ENCODE measurements at places on chromosomes 6 and 20.

GRCh38 chr20:47993035-47993755 is 207.9 kb upstream of the SULF2 start:
- no peak for DNase-seq

GRCh38 chr20:45088247-45088646 is 12.7 kb downstream of the KCNS1 start:
- DNase-seq, result peak; percentile 54

DNA sequence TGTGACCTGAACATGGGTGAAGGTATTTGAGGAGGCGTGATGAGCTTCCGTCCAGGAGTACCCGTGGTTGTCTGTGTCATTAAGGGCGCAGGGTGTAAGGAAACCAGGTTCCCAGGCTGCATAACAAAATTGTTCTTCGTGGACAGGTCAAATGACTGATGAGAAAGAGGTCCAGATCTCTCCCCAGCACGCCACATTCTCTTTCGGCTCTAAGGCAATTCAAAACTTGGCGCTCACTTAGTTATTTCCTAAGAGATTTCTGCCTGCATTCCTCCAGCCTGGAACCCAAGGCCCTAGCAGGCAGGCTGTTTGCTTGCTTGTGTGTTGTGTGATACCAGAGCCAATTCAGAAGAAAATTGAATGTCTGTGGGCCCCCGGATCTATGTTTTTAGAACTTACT is 139.9 kb downstream of the AGPAT4 start:
- no peak for DNase-seq

- no peak for DNase-seq
Observed at GRCh38 chr20:23233341-23233740, 117.2 kb upstream of the NXT1 start.

- no peak for DNase-seq
Observed at GRCh38 chr20:60246751-60247150, 288.5 kb downstream of the CDH26 start.

DNA sequence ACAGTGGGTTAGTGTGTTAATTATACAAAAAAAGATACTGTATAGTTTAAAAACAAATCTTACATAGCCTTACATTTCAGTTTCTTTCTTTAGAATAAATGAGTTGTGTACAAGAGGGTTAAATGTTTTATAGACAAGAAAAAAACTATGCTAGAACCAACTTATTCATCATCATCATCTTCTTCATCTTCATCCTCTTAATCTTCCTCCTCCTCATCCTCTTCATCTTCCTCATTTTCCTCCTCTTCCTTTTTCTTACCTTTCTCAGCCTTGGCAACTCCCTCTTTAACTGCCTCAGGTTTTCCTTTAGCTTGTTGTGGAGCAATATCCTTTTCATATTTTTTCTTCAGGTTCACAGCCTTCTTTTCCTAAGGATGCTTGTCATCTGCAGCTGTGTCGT is 53.7 kb downstream of the RPS12 start:
- DNase-seq, result no peak

DNA sequence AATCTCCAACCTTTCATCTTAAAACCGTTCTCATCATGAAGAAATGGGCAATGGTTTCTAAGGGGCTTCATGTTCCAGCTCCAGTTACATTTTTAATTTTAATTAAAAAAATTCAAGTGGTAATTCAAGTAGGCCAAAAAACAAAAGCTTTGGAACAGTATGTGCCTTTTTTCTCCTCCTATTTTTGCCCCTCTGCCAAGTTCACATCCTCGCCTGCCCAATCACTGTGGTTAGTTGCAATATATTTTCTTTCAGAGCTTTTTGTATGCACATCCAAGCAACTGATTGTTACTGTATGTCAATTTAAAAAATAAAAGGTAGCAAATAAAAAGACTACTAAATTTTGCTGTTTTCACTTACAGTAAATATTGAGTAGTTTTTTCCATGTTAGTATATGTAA is 99.8 kb upstream of the B3GAT2 start:
- no peak for DNase-seq

GRCh38 chr6:44569931-44570385 is 182.5 kb downstream of the CDC5L start:
- DNase-seq, result no peak

GRCh38 chr6:130674604-130675003 is 152.6 kb upstream of the SMLR1 start:
- no peak for DNase-seq

GRCh38 chr20:17700637-17701036 is 871 bp downstream of the BANF2 start:
- no peak for DNase-seq

GRCh38 chr6:134517145-134517658 is 199.3 kb upstream of the SGK1 start:
- peak; percentile 29 for DNase-seq

DNA sequence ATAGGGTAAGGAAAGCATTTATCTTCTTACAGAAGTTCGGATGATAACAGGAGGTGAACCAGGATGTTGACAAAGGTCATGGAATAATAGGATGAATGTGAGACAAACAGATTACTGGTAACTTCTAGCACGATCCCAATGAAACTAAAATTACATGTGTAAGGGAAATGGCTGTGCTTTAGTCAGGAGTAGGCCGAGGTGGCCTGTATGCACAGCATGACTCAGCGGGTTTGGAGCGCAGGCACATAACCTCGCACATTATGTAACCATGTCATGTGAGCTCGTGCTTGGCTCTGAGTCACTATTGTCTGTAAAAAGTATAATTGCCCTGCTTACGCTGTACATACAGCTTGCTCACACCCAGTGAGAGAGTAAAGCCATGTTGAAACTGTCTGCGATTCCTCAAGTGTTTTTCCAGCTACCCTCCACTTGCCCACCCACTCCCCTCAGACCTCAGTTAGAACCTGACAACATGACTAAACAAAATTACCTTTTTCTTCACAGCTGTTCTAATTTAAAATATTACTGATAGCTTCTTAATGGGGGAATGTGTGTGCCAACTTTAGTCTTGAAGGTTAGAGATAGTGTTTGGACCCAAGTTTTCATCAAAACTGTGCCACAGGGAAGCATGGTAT is 8.2 kb downstream of the CYB5R4 start:
- DNase-seq, result peak; percentile 59

- DNase-seq, result no peak
Observed at GRCh38 chr6:114162691-114163347, 180.0 kb downstream of the HS3ST5 start.

- DNase-seq, result no peak
Observed at GRCh38 chr6:125780540-125781313, 10.0 kb upstream of the NCOA7 start.

DNA sequence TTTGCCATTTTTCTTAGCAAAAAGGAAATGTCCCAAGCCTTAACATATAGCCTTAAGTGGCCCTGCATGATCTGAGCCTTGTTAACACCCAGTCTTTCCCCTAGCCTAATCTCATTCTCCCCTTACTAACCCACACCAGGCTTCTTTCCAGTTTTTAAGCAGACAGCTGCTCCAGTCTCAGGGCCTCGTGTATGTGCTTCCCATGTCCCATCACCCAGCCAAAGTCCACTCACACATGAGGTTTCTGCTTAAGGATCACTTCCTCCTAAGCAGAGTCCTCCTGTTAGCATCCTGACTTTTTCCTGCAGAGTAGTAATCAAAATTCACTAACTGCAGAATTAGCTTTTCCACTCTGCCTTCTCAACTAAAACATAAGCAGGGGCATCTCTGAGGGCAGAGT is 96.1 kb downstream of the SMLR1 start:
- DNase-seq, result no peak

DNA sequence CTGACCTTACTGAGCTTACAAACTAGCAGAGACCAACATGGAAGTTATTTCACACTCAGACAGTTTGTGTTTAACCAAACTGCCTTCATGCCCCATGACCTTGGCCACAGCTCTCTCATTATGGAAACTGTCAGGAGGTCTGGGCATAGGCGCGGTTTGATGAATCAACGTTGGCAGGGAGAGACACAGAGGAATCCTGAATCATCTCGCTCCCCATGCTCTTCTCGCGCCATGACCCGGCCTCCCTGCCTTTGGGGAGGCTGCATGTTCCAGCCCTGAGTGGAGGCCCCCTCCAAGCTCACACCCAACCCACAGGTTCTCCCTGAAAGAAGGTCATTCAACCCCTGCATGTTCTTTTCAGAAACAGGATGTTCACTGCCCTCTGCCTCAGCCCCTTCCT is 15.9 kb upstream of the GDAP1L1 start:
- no peak for DNase-seq

GRCh38 chr20:1555952-1556351 is 1.6 kb downstream of the SIRPD start:
- no peak for DNase-seq

DNA sequence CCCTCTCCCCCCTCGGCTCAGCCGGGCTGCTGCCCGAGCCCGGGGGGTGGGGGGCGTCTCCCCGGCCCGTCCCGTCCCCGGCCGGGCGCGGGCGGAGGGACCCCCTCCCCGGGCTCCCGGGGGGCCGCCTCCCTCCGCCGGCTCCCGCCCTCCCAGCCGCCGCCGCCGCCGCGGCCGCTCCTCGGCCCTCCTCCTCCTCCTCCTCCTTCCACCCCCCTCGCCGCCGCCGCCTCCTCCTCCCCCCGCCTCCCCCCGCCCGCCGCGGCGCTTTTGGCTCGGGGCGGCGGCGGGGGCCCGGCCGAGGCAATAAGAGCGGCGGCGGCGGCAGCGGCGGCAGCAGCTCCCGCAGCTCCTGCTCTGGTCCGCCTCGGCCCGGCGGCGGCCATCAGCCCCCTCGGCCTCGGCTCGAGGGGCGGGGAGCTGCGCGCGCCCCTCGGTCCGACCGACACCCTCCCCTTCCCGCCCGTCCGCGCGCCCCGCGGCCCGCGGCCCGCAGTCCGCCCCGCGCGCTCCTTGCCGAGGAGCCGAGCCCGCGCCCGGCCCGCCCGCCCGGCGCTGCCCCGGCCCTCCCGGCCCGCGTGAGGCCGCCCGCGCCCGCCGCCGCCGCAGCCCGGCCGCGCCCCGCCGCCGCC is 38.7 kb downstream of the GNAS start:
- no peak for DNase-seq

GRCh38 chr20:37120497-37120896 is 24.7 kb upstream of the RBL1 start:
- no peak for DNase-seq

GRCh38 chr6:167697316-167697715 is 129.4 kb upstream of the AFDN start:
- DNase-seq, result no peak

GRCh38 chr20:58938078-58938477 is 43.0 kb upstream of the NELFCD start:
- no peak for DNase-seq

GRCh38 chr20:47230811-47231256 is 125.7 kb downstream of the ZMYND8 start:
- no peak for DNase-seq

DNA sequence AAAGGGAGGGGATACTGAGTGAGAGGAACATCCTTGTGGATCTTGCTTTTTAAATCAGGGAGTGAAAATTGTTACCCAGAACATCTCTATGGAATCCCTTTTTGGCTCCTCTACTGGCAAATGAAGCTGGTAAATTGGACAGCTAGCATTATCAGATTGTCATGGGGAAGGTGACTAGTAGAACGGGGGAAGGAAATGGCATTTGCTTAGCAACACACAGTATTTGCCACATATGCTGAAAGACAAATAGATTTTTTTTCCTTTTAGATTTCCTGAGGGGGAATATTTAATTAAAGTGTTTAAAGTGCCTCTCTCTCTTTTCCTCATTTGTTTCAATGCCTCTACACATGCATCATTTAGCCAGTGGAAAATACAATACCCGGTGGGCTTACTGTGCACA is 573.5 kb downstream of the BCKDHB start:
- DNase-seq, result no peak

DNA sequence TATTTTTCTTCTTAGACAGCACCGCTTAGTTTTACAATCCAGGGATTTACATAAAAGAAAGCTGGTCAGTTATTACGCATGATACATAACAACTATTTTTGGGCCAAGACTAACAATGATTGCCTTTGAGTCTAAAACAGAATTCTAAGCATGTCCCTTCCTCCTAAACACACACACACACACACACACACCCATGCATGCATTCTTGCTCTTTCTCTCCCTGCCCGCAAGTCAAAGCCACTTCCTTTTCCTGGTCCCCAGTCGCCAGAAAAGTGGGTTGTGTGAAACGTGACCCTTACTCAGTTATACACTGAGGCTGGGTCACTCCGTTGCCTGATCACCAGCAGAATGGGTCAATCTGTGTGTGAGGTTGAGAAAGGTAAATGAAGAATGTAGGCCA is 31.4 kb downstream of the FYN start:
- no peak for DNase-seq

DNA sequence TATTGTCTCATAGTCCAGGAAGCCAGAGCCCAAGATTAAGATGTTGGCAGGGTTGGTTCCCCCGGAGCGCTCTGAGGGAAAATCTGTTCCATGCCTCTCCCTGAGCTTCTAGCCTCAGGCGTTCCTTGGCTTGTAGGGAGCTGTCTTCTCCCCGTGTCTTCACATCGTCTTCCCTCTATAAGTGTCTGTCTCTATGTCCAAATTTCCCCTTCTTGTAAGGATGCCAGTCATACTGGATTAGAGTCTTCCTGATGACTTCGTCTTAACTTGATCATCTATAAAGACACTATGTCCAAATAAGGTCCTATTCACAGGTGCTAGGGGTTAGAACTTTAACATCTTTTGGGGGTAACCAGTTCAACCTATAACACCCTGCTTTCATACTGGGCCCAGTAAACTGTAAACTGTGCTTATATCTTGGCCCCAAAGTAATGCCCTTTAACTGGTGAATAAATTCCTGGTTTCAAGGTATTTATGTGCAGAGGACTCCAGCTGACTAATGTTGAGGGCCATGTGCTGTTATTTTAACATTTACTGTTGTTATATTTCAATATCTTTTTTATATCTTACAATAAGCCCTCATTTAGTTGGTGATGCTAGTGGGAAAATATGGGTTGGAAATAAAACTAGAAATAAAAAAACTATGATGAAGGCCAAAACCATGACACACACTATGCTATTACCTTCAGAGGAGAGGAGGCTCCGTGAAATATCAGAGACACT is 101.7 kb upstream of the IYD start:
- no peak for DNase-seq

DNA sequence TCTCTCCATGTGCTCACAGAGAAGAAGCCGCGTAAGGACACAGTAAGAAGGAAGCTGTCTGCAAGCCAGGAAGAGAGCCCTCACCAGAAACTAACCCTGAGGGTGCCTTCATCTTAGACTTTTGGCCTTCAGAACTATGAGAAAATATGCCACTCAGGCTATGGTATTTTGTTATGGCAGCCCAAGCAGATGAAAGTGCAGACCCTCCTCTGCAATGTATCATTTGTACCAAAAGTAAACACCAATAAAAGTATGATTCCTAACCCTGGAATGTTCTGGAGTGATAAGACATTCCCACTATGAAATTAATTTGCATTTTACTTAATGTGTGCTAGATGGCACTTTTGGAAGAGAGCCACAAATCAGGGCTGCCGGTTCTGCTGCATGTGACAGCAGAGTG is 594.3 kb downstream of the UTRN start:
- no peak for DNase-seq

Data from AG04450 (cell line).